MM.1S (cell line): ENCODE measurements at places on chromosomes 16 and 17.
A peak's percentile ranks its signal among the peaks of the same experiment; 100 is the strongest.

- no peak for DNase-seq
Measured at GRCh38 chr17:51435641-51436091, 175.3 kb downstream of the UTP18 start.

GRCh38 chr17:640436-640835 lies 74.2 kb downstream of the VPS53 start:
- DNase-seq: no peak

DNA sequence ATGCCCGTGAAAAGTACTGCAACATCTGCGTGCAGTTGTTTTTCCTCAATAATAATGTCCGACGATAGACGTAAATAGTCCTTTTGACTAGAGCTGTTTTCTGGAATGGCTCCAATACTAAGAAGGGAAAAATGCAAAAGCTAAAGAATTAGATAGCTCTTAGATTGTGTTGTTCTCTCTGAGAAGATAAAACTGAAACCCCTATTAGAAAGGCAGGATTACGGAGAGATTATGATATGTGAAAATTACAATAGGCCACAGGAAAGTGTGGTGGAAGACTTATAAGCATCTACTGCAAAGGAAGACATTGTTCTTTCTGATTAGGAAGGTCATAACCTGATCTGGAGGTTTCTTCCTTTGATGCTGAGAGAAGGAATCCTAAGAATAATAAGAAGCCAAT lies 33.5 kb upstream of the KCNJ16 start:
- no peak for DNase-seq

GRCh38 chr17:69064001-69064400 lies 3.3 kb upstream of the ABCA9 start:
- no peak for DNase-seq

DNA sequence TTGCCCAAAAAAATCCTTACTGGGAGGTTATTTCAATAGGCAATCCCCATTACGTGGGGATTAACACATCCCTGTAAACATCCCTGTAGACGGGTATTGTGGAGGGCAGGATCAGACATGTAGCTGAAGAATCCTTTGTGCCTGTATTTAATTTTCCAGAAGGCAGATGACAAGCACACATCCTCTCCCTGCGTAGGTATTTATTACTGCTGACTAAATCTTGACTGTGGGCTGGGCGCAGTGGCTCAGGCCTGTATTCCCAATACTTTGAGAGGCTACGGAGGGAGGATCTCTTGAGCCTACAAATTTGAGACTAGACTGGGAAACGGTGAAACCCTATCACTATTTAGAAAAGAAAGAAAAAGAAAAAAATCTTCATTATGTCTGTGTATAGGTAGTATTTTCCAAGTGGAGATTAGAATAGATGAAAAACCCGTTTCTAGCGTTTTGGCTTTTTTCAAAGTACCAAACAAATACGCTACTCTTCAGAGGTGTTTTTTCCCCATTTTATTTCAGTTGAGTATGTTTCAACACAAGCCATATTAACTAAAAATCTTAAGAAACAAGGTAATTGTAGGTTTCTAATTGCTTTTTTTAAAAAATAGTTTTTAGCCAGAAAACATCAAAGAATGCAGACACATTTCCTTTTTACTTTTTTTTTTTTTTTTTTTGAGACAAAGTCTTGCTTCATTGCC lies 1.5 kb upstream of the MARF1 start:
- peak; percentile 36 for DNase-seq

- no peak for DNase-seq
Measured at GRCh38 chr17:43952351-43952723, 1.4 kb downstream of the PYY start.

- DNase-seq: no peak
Measured at GRCh38 chr16:50562657-50563056, 14.5 kb downstream of the NKD1 start.

DNA sequence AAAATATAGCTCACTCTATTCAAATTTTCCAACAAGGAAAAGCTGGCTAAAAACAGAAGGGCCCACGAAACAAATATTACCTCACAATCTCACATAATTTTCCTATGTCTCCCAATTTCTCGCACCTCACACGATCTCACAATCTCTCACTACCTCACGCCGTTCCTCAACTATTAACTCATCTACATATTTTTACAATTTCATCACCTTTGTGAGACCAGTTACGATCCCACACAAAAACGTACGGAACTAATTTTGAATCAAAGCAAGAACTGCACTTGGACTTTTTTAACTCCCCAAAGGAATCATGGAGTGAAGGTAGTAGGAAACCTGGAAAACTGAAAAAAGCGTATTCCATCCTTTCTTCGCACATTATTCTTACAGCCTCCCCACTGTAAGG lies 1.1 kb downstream of the CBX1 start:
- no peak for DNase-seq

- DNase-seq: no peak
Measured at GRCh38 chr16:83891742-83892141, 7.2 kb upstream of the MLYCD start.

GRCh38 chr16:8751481-8752311 lies 45.7 kb downstream of the TMEM186 start:
- DNase-seq: no peak

- DNase-seq: no peak
Measured at GRCh38 chr16:3119286-3119685, 6.9 kb downstream of the ZNF205 start.

DNA sequence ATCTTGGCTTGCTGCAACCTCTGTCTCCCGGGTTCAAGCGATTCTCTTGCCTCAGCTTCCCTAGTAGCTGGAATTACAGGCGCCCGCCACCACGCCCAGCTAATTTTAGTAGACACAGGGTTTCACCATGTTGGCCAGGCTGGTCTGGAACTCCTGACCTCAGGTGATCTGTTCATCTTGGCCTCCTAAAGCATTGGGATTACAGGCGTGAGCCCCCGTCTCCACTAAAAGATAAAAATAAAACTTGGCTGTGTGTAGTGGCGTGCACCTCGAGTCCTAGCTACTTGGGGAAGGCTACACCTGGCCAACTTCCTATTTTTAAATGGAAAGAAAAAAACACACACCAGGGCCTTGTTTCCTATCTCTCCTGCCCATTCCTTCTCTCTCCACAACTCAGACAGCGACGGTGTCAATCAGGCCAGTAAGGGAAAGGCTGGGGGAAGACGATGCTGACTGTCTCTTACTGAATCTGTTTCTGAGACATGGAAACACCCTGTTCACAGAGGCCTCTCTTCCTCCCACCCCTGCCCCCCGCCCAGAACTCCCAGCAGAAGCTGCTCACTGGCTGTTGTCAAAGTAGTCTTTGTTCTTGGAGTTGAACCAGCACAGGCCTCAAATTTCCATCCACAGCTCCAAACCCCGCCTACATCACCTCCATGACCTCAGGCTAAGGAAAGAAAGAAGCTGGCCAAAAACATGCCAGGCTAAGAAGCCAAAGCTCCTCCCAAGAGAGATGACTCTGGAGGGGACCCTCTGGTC lies 96.6 kb downstream of the NXN start:
- no peak for DNase-seq

DNA sequence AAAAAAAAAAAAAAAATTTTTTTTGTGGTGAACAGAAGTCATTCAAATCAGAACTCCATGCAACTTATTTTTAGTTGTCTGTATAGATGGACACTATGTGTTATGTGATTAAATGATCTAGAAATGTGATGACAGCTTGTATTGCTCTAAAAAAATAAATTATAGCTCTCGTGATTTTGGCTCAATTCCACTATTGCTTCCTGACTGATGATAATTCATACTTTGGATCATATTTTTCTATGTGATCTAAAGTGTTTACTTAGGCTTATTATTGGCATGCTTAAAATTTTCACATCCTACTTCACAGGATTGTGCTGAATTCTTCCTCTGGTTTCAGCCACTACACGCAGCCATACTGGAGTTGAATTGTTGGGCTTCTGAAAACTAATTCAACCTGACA lies 76.8 kb downstream of the RPGRIP1L start:
- no peak for DNase-seq

- no peak for DNase-seq
Measured at GRCh38 chr16:68283346-68283745, 19.0 kb downstream of the SLC7A6 start.

DNA sequence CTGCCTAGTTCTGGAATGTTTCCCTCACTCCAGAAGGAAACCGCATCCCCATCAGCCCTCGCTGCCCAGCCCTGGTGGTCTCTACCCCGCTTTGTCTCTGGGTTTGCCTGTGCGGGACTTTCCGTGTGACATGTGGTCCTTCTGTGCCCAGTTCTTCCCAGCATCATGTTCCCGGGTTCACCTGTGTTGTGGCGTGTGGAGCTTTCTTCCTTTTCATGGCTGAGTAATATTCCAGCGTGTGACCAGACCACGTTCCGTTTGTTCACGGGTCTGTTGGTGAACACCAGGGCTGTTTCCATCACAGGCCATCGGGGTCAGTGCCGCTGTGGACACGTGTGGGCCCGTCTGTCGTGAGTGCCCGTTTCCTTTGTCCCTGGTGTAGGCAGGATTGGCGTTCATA lies 32.1 kb downstream of the CACNA1H start:
- DNase-seq: no peak

GRCh38 chr16:84842516-84843148 lies 22.8 kb downstream of the CRISPLD2 start:
- no peak for DNase-seq

GRCh38 chr17:50059256-50059655 lies 3.3 kb downstream of the ITGA3 start:
- DNase-seq: no peak

- no peak for DNase-seq
Measured at GRCh38 chr16:70676675-70677498, 9.0 kb downstream of the MTSS2 start.

DNA sequence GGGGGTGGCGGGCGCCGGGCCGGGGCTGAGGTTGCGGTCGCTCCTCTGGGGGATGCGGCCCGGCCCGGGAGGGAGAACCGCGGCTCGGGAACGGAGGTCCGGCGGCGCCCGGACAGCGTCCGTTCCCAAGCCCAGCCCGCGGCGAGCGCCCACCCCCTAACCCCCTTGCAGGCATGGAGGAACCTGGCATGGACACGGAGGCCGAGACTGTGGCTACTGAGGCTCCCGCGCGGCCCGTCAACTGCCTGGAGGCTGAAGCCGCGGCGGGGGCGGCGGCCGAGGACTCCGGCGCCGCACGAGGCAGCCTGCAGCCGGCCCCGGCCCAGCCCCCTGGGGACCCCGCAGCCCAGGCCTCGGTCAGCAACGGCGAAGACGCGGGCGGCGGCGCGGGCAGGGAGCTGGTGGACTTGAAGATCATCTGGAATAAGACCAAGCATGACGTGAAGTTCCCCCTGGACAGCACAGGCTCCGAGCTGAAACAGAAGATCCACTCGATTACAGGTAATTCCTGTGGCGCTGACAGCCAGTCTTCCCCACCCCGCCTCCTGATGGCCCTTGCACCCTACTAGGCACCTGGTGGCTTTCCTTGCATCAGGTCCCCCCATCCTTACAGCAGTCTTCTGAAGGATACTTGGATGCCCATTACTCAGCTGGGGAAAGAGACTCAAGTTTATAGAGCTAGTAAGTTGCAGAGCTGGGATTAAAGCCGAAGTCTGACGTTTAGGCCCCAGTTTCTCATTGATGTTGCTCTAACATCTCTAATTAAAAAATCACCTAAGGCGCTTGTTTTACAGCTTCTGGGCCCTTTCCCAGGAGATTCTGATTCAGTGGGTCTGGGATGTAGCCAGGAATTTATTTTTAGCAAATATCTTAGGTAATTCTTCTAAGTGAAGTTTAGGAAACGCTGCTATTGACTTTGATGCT lies 514 bp downstream of the UBFD1 start:
- peak; percentile 14 for DNase-seq

DNA sequence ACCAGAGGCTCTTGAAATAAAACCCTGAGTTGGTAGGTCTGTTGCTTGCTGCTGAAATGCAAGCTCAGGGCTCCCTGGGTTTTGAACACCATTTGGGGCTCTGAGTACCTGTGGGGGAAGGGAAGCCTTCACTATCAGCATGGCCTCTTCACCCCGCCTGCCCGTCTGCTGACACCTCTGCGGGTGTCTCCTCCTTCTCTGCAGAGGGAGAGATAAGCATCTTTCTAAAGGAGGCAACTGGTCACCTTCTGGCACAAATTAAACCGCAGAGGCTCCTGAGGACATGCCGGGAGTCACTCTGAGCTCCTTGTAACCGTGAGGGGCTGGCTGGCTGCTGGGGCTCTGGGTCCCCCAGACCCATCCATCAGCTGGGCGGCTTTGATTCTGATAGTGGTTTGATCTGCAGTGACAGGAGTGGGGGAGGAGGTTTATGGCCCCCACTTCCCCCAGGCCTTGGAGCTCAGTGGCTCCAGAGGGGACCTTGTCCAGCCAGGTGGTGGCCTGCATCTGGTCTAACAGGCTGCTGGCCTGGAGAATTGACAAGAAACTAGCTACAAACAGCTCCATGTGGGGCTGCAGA lies 123.5 kb downstream of the IRF8 start:
- no peak for DNase-seq

GRCh38 chr16:54145881-54146280 lies 140.7 kb downstream of the IRX3 start:
- no peak for DNase-seq

- DNase-seq: peak; percentile 27
Measured at GRCh38 chr17:28612936-28613872, 781 bp downstream of the RSKR start.

GRCh38 chr16:86383488-86384262 lies 126.7 kb upstream of the FOXF1 start:
- DNase-seq: no peak

- no peak for DNase-seq
Measured at GRCh38 chr16:35910409-35910808, 2451.0 kb downstream of the TP53TG3F start.

DNA sequence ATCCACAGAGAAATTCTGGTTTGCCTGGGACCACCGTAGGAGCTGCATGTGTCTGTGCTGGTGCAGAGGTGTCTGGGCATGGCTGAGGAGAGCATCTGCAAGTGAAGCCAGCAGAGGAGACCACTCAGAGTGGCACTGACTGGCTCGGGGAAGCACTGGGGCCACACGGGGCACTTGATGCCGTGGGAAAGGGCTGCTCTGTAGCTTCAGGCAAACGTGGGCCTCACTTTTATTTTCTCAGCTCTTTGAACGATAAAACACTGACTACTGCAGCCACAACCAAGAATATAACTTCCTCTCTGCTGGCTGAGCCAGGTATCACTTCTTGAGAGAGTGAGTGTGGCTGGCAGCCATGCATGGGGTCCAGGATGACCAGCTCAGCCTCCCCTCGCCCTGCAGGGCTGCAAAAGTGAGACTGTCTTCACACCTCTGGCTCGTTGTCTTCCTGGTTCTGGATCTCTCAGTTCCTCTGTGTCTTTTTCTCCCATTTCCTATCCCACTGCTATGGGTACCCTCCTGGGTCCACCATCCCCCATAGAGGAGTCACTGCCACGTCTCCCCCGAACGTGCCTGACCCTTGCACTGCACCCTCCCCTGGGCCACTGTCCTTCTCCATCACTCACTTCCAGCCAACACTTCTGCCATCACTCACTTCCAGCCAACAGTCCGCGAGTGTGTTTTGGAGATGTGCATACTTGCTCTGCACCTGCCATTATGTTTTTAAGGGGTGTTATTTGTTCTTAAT lies 201.4 kb upstream of the CHMP6 start:
- no peak for DNase-seq

- no peak for DNase-seq
Measured at GRCh38 chr16:59892376-59892775, 1158.3 kb upstream of the GOT2 start.

DNA sequence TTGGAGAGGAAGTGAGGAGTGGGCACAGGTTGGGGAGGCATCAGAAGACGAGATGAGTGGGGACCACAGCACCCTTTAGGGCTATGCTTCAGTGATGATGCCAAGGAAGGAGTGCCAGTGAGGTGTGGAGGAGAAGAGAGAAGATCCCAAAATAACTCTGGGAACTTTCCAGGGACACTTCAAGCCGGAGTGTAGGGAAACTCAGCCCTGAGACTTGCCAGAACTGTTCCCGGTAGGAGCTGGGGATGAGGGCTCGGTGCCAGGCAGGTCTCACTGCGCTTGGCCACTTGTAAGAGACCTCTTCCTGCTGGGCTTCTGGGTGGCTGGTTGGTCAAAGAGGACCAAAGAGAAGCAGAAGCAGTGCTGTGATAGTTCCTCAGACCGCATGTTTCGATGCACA lies 63.6 kb downstream of the SHISA6 start:
- no peak for DNase-seq
